Cardiac muscle cell (in vitro differentiated cells and primary cell): ENCODE measurements at places on chromosomes 5 and 9. TPM values are rescaled to one million over a fixed set of nuclear protein-coding genes. Genes with fewer than 3 reads are reported as not detected.

Gene PTPDC1
- 6.2 and 11.8 TPM in 2 replicates for total RNA-seq

Gene PCDHA1
- total RNA-seq: 0.25 TPM in 1 of 2 replicates, not detected in the other

Gene CER1
- total RNA-seq: 1.3 and 1.8 TPM in 2 replicates

Gene RHOBTB3
- total RNA-seq: 343 and 477 TPM in 2 replicates

Gene ZFYVE16
- 18.7 and 41.3 TPM in 2 replicates for total RNA-seq

Gene TTC23L
- total RNA-seq: 0.98 and 1.6 TPM in 2 replicates

Gene BARHL1
- not detected in 2 replicates for total RNA-seq

Gene OR13C4
- 0.14 and 0.24 TPM in 2 replicates for total RNA-seq

Gene CCDC152
- total RNA-seq: 1.5 TPM in 2 replicates

Gene NOP16
- total RNA-seq: 11.5 and 18.0 TPM in 2 replicates
